Naive thymus-derived CD8-positive, alpha-beta T cell (primary cell): ENCODE measurements at places on chromosomes 2 and 18.

DNA sequence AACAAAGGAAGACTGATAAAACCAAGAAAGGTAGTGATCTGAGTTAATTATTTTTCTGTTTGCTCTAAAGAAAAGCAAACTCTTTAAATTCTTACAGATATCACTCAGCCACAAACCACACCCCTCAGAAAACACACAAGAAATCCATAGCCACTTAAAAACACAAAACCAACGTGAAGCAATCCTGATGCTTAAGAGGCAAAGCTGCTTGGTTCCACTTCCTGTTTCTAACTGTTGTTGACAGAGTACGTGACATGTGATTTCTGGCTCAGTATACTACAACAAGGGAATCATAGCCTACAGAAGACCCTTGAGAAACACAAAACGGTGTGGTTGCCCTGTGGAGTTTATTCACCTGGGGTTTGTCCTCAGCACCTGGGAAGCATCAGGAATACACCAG is 240.9 kb upstream of the APCDD1 start:
- no peak for DNase-seq

GRCh38 chr18:7945882-7946281 is 378.8 kb downstream of the PTPRM start:
- no peak for DNase-seq

DNA sequence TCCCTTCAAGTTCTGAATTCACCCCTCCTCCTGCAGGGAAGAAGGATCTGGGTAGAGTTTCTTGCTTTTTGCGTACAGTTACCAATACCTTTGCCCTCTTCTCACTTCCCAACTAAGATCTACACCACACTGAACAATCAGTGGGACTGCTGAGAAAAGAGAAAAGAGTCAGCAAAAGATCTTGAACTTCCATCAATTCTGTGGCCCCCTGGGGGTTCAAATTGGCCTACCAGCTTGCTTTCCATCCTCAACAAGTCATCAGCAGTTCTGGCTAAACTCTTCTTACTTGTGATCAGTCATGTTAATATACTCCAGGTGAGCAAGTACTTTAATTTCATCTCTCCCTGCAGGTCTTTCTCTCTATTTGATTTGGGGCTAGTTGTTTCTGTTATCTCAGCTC is 739.3 kb upstream of the LRRTM4 start:
- DNase-seq = no peak

DNA sequence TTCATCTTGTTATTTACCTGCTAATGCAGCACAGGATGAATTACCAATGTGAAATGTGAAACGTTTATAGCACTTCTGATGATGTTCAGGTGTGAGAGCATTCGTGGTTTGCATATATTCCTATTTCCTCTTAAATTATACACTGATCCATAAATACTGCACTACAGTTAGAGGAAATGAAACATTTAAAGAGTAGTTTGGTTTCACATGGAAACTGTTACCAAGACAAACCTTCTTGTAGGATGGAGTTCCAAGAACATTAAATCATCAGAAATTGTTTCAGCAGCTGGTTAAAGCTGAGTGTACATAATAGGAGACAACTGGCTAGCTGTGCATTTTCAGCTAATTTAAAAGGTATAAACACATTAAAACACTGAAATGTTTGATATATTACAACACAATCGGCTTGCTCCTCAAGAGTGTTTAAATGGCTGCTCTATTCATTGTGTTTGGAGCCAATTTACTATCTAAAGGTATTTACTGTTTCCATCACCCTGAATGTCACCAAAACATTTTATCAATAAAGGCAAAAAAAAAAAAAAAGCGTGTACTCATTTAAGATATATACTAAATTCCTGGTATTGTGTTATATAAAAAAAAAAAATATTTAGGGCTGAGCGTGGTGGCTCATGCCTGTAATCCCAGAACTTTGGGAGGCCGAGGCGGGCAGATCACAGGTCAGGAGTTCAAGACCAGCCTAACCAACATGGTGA is 100.6 kb downstream of the DYM start:
- DNase-seq = no peak

- no peak for DNase-seq
These were observed 3.6 kb upstream of the DGKD start for GRCh38 chr2:233350708-233351107.

GRCh38 chr2:226839951-226840350 is 4.1 kb downstream of the RHBDD1 start:
- DNase-seq = no peak

GRCh38 chr18:6057604-6058003 is 162.3 kb upstream of the TMEM200C start:
- no peak for DNase-seq

- no peak for DNase-seq
These were observed 176.7 kb downstream of the NRP2 start for GRCh38 chr2:205858881-205859441.
